ENCODE measurements at places on chromosomes 6 and 20.

GRCh38 chr20:22579711-22580697 lies 4.4 kb downstream of the FOXA2 start:
- no peak for DNase-seq

DNA sequence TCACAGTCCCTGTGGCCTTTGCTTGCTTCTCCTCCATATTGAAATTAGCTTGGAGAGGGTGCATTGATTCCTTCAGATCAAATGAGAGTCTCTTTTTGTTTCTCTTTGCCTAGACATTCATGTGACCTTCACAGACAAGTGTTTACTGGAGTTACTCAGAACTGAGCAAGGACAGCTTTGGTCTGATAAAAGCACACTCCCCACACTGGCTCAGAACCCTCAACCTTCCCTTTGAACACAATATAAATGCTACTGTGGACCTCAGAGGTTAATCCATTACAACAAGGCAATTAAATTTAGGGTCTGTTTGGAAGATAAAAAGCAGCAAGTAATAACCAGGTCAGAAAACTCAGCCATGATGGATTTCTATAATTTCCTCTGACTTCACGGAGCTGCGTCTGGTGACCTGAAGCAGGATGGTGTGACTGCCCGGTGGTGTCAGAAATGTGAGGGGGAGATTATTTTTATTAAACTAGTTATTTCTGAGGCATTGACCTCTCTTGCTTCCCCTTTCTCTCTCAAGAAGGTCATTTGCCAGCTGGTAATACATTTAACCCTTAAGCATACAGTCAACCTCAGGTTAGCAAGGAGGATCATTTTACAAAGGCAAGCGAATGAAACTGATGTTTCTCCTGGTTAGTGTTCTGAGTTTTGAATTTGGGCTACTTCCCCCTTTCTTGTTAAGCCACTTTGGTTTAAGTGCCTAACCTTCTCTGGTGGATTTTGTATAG lies 208.2 kb downstream of the CLIC5 start:
- no peak for DNase-seq

- DNase-seq: no peak
Observed at GRCh38 chr6:17741507-17741906, 34.8 kb upstream of the NUP153 start.

DNA sequence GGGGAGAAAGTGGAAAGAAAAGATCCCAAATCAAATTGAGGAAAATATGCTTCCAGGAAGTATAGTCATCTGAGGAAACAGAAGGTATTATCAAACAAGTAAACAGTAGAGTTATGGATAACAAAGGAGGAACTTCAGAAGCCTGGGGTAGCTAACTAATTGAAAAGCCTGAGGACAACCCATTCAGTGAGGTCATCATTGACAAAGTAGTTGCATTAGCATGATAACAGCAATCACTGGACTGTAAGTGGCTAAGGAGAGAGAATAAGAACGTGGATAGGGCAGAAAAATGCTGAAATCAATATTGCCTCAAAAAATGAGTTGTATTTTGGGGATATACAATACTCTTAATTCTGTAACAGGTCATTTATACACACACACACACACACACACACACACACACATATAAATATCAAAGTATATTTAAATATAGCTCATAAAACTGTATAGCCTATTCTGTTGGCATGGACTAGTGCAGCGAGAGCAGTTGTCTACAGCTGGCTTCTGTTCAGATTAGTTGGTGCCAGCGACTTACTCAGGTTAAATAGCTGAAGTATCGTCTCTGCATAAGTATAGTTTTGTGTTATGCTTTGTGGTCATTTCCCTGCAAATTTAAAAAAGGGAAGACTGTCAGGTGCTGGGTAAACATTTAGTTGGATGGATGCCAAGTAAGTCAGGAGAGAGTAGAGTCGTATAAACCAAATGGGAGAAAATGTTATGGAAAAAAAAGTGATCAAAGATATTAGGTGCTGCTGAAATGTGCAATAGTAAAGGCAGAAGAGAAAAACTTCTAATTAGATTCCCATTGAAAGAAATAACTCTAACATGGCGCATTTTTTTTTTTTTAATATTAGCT lies 33.8 kb upstream of the CTAGE9 start:
- no peak for DNase-seq

- no peak for DNase-seq
Observed at GRCh38 chr6:9428421-9429172, 986.3 kb downstream of the TFAP2A start.

DNA sequence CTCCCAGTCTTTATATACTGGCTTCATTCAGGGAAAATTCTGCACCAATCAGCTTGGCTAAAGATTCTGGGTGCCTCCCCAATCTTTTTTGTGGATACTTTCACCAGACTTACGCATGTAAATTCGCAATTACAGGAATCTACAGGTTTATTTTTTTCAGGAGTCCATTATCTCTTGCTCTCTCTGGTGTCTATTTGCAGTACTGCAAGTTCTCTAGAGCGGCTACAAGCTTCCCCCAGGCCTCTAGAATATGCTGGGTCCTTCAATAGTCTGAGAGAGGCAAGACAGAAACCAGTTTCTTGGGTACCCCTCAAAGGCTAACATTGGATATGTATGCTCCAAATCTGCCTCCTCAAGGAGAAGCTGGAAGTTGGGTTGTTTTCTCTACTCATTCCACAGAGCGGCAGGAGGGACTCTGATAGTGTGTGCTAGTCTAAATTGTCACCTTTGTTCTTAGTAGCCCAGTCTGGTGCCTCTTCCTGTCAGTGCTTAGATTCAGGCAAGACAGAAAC lies 58.5 kb downstream of the SUN5 start:
- peak; percentile 61 for DNase-seq

GRCh38 chr6:26224940-26225847 lies 138.0 kb downstream of the HFE start:
- DNase-seq: peak; percentile 40

All from CD4-positive, alpha-beta T cell treated with Interleukin-17A for 1 hour (primary cell).